Left ventricle myocardium inferior (tissue), 1 donor: ENCODE measurements at places on chromosomes 5 and 9. TPM values are rescaled to one million over a fixed set of nuclear protein-coding genes. Genes with fewer than 3 reads are reported as not detected.

Gene FBP2
- 0.33 TPM for total RNA-seq

Gene BHMT2
- total RNA-seq = 7.9 TPM

Gene TEX48
- total RNA-seq = not detected

Gene CTSL
- 116 TPM for total RNA-seq

Gene PRUNE2
- total RNA-seq = 3.1 TPM

Gene RANBP17
- total RNA-seq = 6.5 TPM

Gene NMUR2
- total RNA-seq = not detected

Gene EIF4E1B
- not detected for total RNA-seq

Gene CCNI2
- total RNA-seq = 0.08 TPM

Gene SUSD3
- 0.60 TPM for total RNA-seq

Gene MATR3
- 121 TPM for total RNA-seq

Gene PRLR
- total RNA-seq = 0.66 TPM

Gene SYK
- 5.4 TPM for total RNA-seq

Gene SOHLH1
- not detected for total RNA-seq

Gene CLTA
- total RNA-seq = 60.4 TPM

Gene PLEKHG4B
- total RNA-seq = not detected

Gene UBQLN1
- total RNA-seq = 92.8 TPM

Gene GARIN3
- total RNA-seq = not detected

Gene ACER2
- 3.8 TPM for total RNA-seq

Gene SERF1B
- total RNA-seq = 21.1 TPM

Gene CAPSL
- not detected for total RNA-seq

Gene SCGB3A1
- not detected for total RNA-seq

Gene CDO1
- total RNA-seq = 6.8 TPM

Gene NR5A1
- not detected for total RNA-seq

Gene LHX3
- not detected for total RNA-seq

Gene SECISBP2
- total RNA-seq = 13.8 TPM

Gene MARCHF6
- total RNA-seq = 162 TPM

Gene RMI1
- total RNA-seq = 5.2 TPM

Gene TAS2R1
- not detected for total RNA-seq

Gene PDGFRB
- total RNA-seq = 39.7 TPM

Gene CAVIN4
- total RNA-seq = 50.9 TPM

Gene SLC6A3
- not detected for total RNA-seq

Gene HACD4
- 0.71 TPM for total RNA-seq

Gene GLRA1
- total RNA-seq = not detected

Gene ABCA2
- 29.9 TPM for total RNA-seq

Gene AK1
- 844 TPM for total RNA-seq

Gene ISOC1
- 112 TPM for total RNA-seq

Gene SPATA6L
- total RNA-seq = 0.96 TPM

Gene RGMB
- total RNA-seq = 13.0 TPM

Gene MYOZ3
- total RNA-seq = 6.2 TPM
